Stimulated activated CD4-positive, alpha-beta T cell treated with anti-CD3 and anti-CD28 coated beads, TNF-alpha, amount 100 ng/mL, for 24 hours (primary cell): ENCODE measurements at places on chromosomes 11 and 22.

DNA sequence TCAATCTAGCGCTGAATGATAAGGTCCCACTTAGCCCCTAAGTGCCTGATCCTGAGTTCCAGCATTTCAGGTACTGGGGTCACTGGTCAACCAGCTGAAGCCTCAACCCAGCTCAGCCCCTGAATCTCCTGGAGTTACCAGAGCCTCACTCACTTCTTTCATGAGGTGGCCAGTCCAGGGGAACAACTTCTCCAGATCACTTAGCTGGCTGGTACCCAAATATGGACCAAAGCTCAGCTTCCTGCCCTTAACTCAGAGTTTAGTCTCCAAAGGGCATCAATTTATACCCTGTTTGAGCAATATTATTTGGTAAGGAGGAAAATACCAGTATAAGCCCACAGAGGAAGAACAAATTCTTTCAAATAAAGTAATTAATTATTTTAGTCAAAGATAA, 105.6 kb downstream of the SLC1A2 start:
- DNase-seq = no peak

GRCh38 chr22:27780161-27780575, 21.4 kb downstream of the MN1 start:
- DNase-seq = no peak

DNA sequence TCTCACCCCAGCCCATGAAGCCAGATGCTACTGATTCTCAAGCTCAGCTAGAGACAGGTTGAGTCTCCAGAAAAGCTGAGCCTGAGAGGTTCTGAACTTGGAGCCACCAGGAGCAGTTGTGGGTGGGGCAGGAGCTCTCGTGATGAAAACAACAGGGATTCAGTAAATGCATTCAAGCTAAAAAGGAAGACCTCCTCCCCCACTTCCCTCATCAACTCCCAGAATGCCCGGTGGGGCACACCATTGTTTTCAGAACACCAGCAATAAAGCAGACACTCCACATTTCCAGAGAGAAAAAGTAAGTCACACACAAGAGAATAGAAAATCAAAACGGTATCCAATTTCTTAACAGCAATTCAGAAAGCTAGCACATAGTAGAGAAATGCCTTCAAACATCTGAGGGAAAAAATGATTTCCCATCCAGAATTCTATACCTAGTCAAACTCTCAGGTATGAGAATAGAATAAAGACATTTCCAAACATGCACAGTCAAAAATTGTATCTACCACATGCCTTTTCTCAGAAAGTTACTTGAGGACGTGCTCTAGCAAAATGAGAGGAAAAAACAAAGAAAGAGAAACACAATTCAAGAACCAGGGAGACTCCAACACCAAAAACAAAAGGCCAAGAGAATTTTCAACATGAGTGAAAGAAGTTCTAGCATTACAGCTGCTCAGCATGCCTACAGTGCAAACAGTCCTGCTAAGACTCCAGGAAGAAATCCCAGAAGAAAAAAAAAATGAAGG, 56.8 kb downstream of the CDKN1C start:
- DNase-seq = no peak

DNA sequence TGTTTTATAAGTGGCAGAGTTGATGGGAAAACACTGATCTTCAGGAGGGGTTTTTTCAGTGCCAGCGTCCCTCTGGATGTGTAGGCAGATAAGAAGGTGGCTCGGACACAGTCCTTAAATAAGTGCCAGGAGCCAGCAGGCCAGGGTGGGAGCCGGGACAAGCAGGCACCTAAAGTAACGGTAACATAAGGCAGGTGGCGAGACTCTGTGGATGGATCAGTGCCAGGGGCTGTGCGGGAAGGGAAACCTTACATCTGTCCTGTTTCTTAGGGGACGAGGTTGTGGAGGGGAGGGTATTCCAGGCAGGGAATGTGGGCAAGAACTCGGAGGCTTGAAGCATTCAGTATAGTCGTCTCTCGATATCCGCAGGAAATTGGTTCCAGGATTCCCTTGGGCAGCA, 15.9 kb downstream of the BCR start:
- no peak for DNase-seq

DNA sequence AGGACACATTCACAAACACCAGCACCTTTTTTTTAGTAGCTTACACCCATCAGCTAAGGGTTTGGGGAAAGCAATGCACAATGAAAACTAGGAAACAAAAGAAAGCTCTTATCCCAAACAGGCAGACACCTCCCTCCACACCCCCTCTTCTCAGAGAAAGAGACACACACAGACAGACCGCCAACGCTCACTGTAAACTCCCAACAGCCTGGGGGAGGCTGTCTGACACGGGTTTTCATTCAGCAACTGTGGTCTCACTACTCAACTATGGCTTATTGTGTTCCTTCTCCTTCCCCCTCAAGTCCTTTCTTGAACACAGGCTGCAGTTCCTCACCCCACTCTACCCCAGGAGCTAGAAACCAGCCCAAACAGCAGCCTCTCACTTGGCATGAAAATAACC, 123.4 kb downstream of the C11orf58 start:
- DNase-seq = no peak
